ENCODE measurements at places on chromosomes 3 and 15. TPM values are rescaled to one million over a fixed set of nuclear protein-coding genes. Genes with fewer than 3 reads are reported as not detected.

DNA sequence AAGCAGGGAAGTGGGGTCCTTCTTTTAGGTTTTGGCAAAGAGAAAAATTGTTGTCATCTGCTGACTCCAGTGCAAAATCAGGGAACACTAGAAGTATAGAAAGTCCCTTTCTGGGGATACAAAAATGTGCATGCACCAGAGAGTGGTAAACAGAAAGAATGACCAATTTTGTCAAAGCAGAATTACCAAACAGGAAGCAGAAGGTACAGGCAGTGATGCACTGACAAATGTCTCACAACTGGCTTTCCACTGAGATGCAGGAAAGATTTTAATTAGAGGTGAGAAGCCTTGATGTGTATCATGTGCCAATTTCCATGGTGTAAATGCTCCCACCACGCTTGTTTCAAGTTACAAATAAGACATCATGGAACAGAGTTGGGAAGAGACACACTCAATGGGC is 66.0 kb downstream of the TRIM69 start:
- no peak for DNase-seq

DNA sequence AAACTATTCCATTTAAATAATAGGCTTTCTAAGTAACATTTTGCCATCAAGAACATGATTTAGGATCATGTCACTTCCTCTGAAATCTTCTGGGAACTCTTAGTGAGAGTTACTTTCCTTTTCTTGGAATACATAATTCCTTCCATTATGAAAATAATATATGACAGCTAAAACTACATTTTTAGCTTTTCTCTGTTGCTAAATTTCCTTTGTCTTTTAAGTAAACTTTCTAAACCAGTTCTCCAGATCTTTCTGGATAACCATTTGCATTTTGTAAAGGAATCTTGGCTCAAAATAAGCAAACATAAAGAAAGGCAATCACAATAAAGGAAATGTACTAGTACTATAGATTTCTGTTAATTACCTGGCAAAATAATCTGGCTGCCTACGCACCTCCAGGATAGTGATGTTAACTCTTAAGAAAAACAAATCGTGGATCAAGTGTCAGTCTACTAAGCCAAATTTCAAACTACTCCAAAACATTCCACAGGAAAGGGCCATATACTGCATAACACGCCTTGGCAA is 165.7 kb downstream of the ZNF385D start:
- peak; percentile 46 for DNase-seq

DNA sequence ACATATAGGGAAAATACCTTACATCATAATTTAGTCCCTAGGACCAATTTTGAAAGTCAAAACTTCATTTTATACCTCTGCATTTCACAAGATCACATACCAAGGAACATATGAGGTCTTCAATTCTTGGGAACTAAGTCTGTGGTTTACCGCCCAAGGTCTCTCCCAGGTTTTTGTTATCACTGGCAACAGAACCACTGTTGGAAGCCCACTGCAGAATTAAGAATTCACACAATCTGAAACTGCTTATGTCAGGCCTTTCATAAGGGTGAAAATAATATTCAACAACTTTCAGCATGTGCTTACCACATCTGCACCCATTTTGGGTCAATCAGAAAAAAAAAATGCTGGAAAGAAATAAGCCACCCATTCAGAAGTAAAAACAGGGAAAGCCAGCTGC is 107.2 kb upstream of the MME start:
- DNase-seq = no peak

GRCh38 chr3:128804811-128805155 is 74.6 kb upstream of the ACAD9 start:
- DNase-seq = peak; percentile 50

DNA sequence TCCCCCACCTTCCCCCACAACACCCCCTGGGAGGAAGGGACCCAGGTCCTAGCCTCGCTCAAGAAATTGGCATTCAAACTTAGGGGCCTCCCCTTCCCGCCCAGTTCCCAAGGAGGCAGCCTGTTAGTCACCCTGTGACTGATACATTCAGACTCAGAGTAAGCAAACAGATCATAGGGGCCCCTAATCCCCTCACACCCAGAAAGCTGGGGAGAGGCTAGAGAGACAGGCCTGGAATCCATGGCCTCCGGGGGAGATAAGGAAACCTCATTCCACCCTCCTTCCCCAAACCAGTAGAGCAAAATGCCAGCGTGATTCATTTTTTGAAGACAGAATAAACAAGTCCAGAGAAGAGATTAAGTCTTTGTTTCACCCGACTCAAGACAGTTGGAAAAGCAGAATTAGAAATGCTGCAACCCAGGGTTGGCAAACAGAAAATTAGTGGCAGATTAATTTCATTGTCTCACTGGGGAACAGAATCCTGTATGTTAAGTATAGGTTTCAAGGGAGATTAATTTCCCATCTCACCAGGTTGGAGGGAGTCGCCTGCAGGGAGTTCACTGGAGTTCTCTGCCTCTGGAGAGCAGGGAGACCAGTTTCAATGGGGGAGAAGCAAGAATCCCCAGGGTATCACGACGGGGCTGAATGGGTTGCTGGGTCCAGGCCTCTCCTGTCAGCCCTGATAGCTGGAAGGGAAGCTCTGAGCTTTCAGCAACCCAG is 268.3 kb downstream of the UACA start:
- peak; percentile 68 for DNase-seq

DNA sequence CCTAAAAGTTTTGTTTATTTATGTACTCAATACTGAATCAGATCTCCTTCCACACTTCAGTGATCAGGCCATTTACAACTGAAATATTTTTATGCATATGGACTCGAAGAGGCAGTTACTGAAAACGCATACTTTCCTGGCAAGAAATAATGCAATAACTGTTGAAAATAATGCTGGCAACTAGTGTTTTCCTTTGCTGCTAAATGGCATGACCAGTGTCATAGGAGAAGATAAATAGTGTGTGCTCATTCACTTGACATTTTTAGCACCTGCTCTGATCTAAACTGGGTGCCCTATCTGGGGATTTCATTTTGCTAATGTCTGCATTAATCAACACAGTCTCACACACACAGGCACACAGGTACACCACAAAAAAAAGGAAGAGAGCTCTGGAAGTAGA is 695.2 kb downstream of the TUSC7 start:
- no peak for DNase-seq

DNA sequence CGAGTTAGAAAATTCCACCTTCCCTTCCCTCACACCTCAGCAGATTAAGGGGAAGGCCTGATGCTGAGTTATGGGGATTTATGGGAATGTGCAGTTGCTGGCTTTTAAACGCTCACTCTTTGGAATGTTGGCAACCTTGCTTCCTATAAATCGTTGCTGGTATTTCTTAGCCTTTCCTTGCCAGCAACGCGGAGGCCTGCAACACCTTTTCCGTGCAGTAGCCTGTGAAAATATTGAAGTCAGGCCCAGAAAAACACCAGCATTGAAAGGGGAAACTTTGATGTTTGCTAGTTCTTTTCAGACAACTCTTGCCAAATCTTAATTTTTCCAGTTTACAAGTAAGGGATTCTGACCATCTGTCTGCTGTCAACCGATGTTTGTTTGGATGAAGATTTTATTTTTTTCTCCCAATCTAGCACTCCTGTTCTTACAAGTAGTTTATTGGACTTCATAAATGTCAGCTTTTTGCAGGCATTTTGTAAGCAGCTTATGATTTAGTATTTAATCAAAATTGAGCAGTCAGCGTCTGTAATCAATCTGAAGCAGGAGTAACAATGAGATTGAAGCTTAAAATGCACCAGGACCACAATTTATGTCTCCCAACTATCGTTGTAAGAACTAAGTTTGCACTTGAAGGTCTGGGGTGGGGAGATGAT is 251.0 kb downstream of the RPLP1 start:
- peak; percentile 79 for DNase-seq

DNA sequence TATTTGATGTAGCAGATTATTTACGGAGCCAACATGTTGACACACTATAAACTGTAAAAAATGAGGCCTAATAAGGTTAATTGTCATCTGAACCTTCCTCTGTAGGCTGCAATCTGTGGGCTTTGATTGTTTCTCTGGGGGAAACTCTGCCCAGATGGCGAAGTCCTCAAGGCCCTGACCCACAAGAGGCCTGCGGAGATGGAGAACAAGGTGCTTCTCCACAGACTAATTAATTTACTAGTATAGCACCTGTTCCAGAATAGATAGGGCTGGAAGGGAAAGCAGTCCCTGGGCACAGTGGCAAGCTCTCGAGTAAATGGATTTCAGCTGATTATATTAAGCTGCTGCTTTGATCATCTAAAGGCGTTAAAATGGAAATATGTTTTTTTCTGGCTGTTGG is 338.8 kb upstream of the DNAJC19 start:
- no peak for DNase-seq

- DNase-seq = peak; percentile 41
Measured at GRCh38 chr3:125052624-125053303, 3.0 kb downstream of the HEG1 start.

- DNase-seq = peak; percentile 52
Measured at GRCh38 chr3:4976109-4976508, 3.1 kb upstream of the BHLHE40 start.

GRCh38 chr3:194401868-194402329 is 2.8 kb upstream of the GP5 start:
- DNase-seq = no peak

- DNase-seq = no peak
Measured at GRCh38 chr3:153051427-153052095, 110.5 kb upstream of the RAP2B start.

- DNase-seq = peak; percentile 76
Measured at GRCh38 chr3:155676252-155676981, 68.5 kb downstream of the PLCH1 start.

GRCh38 chr3:40751666-40752065 is 226.9 kb downstream of the ZNF621 start:
- DNase-seq = no peak

DNA sequence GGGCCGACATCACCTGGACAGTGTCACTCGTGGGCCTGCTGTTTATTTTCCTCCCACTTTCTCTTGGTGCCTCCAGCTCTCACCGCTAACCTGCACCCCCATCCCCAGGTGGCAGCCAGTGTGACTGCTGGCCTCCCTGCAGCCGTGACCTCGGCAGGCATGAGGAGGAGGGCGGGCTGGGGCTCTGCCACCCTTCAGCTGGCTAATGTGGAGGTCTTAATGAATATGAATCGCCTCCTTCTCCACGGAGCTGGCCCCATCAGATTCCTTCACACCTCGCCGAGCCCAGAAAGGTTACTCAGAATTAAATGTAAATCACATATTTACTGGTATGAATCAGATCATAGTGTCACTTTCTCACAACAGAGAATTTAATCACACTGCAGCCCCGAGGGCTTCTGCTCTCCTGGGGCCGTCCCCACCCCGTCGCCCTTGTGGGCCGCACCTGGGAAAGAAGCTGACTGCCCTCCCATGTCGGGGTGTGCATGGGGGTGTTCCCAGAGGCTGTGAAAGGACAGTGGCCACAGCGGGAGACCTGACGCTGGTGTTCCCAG is 171.1 kb upstream of the TLE3 start:
- DNase-seq = no peak

DNA sequence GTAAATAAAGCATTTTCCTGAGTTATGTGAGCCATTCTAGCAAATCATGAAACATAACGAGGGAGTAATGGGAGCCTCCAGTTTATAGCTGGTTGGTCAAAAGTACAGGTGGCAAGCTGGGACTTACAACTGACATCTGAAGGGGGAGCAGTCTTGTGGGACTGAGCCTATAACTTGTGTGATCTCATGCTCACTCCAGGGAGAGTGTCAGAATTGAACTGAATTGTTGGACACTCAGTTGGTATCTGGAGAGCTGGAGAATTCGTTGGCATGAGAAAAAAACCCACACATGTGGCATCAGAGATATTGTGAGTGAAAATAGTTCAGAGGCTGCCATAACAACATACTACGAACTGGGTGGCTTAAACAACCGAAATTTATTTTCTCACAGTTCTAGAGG is 22.8 kb upstream of the DENND6A start:
- no peak for DNase-seq

GRCh38 chr15:68371851-68372250 is 60.1 kb downstream of the ITGA11 start:
- DNase-seq = no peak

DNA sequence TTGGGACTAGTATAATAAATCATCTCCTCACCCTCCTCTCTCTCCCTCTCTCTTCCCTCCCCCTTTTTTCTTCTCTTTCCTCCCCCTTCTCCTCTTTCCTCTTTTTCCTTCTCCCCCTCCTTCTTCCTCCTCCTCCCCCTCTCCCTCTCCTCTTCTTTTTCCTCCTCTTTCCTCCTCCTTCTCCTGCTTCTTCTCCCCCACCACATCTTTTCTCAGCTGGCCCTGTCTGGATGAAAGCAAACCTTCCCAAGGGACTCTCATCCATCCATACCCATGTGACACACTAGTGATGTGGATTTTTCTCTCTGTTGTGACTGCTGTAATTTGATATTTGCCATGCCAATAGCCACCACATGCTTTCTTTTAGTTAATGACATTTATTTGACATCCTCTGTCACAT is 127.2 kb downstream of the EBLN2 start:
- DNase-seq = no peak

GRCh38 chr3:160224256-160224655 is 966 bp upstream of the C3orf80 start:
- no peak for DNase-seq

DNA sequence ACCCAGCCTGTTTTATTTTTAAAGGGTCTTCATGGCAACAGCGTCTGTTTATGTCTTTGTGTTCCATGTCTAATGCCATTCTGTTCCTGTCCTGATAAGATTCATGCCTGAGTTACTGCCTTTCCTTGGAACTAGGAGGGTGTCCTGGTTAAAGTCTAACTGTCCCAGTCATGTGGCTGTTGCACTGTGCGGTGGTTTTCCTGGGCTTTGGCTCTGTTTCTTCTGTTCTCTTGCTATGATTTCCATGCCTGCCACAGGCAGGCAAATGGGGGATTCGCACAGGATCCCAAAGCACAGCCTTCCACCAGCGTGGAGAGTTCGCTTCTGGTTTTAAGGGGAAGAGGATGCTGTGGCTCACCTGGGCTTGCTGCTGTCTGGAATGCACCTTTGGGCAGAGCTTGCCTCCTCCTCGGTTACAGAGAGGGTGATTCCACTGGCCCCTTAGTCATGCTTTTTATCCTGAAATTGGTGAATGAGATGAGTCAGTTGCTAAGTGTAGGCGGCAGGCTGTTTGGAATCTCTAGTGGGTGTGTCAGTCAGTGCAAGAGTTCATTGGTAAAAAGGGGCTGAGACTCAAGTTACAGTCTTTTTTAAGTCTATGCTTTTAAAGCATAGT is 86.8 kb downstream of the CCK start:
- peak; percentile 82 for DNase-seq

GRCh38 chr3:108287146-108287545 is 9.2 kb upstream of the HHLA2 start:
- no peak for DNase-seq

- peak; percentile 48 for DNase-seq
Measured at GRCh38 chr3:36840453-36840921, 76.1 kb upstream of the DCLK3 start.

GRCh38 chr15:64070965-64071851 is 22.4 kb downstream of the CIAO2A start:
- DNase-seq = no peak

- no peak for DNase-seq
Measured at GRCh38 chr15:72304596-72304995, 15.4 kb downstream of the CELF6 start.

The SYNPR gene
- total RNA-seq = not detected

The BNIP2 gene
- 126 TPM for total RNA-seq

The DENND4A gene
- 58.4 TPM for total RNA-seq

The ISLR gene
- total RNA-seq = 119 TPM

The CLCN2 gene
- 2.8 TPM for total RNA-seq

The ANKRD63 gene
- 2.4 TPM for total RNA-seq

The OPA1 gene
- 85.6 TPM for total RNA-seq

The EPHB3 gene
- 33.7 TPM for total RNA-seq

The TNFSF10 gene
- total RNA-seq = 17.3 TPM

The PRR23A gene
- not detected for total RNA-seq

The MUC13 gene
- not detected for total RNA-seq

The SLC28A1 gene
- not detected for total RNA-seq

The GOLGA6B gene
- 0.21 TPM for total RNA-seq

The TEX55 gene
- not detected for total RNA-seq

The GOLGA8G gene
- not detected for total RNA-seq

Data from tongue (tissue), 3 donors.